Stimulated activated CD8-positive, alpha-beta memory T cell treated with anti-CD3 and anti-CD28 coated beads, Interleukin-7, amount 100 ng/mL, for 1 hour (primary cell): ENCODE measurements at places on chromosomes 1 and 21.

DNA sequence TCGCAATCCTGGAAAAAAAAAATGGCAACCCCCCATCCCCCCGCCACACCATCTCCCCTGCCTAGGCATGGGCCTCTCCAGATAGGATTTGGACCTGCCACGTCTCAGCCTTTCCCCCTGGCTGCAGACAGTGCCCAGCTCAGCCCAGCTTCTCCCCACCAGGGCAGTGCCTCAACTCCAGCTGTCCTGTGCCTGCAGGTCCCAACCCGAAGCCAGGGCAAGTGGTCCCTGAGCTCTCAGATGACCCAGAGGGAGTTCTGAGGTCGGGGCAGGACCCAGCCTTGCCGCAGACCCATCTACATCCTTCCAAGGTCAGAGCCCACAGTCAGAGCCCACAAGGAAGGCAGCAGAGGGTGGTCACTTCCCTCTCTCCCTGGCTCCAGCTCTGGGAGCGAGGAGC, 86.7 kb upstream of the POU3F1 start:
- no peak for DNase-seq

- no peak for DNase-seq
Measured at GRCh38 chr1:18144916-18145647, 37.5 kb downstream of the IGSF21 start.

- DNase-seq = no peak
Measured at GRCh38 chr1:154621875-154622274, 13.9 kb upstream of the ADAR start.

- DNase-seq = no peak
Measured at GRCh38 chr1:204198348-204199340, 2.4 kb upstream of the KISS1 start.

- no peak for DNase-seq
Measured at GRCh38 chr1:115911294-115911693, 65.0 kb upstream of the SLC22A15 start.
